ENCODE measurements at places on chromosomes 6 and 20.

GRCh38 chr20:57934007-57934805 is 224.4 kb upstream of the PMEPA1 start:
- DNase-seq: no peak

GRCh38 chr6:122621638-122622037 is 11.4 kb downstream of the PKIB start:
- DNase-seq: no peak

GRCh38 chr6:79413562-79414002 is 123.6 kb downstream of the LCA5 start:
- peak; percentile 59 for DNase-seq

- no peak for DNase-seq
These were observed 4.0 kb upstream of the FAM110A start for GRCh38 chr20:829551-829950.
